ENCODE measurements at places on chromosomes 1 and 21.

DNA sequence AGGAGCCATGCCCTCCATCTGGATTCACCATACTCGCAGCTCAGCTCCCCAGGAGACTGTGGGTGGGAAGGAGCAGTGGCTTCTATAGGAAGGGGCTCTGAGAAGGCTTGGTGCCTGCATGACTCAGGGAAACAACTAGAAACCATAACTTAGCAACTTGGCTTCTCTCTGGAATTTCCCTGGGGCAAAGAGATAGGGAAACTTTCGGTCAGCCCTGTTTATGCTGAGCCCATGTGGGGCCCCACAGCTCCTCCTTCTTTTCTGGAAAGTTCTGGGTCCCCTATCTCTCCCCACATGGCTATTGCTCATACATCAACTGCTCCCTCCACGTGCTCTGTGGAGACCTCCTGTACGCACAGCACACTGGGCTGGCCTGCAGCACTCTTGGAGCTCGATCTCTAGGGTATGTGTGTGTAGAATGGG lies 39.3 kb downstream of the PLEKHA6 start:
- DNase-seq, result no peak

- no peak for DNase-seq
Observed at GRCh38 chr1:167229719-167230385, 9.2 kb downstream of the POU2F1 start.

- DNase-seq, result no peak
Observed at GRCh38 chr1:245433561-245433960, 278.8 kb downstream of the KIF26B start.

- DNase-seq, result no peak
Observed at GRCh38 chr1:36320291-36320761, 3.1 kb downstream of the EVA1B start.

DNA sequence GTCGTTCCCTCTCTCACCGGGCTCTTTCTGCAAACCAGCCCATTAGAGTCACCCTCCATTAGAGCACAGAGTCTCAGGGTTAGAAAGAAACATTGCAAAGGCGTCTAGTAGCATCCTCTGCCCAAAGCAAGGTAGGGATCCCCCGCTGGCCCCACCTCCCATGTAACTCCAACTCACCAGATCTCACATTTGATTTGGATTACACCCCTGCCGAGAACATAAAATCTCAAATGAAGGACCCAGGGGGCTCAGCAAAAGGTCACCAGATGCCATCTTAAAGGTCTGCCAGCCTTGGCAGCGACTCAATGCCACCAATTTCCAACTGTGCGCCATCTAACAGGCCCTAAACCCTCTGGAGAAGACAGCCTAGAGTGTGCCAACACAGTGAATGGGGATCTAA lies 14.1 kb downstream of the C1orf87 start:
- no peak for DNase-seq

GRCh38 chr1:49226758-49227157 lies 450.1 kb upstream of the BEND5 start:
- DNase-seq, result no peak

Data from NCI-H2029 treated with DMSO at 0.1 percent for 48 hours (cell line).